ENCODE measurements at places on chromosomes 3 and 15.

DNA sequence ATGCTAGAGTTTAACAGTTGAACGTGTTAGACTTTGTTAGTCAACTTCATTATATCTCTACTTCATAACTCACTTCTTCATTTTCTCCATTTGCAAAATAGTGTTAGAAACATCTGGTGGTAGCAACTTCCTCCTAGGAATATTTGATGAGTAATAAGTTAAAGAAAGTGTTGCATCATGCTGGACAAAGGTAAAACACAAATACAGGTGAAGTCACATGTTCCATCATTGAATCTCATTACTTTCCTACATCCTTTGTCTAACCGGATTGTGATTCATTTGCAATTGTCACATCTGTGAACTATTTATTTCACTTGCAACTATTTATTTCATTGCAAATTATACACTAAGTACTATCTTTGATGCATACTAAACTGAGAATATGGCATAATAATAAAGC lies 186.5 kb downstream of the TUSC7 start:
- DNase-seq = no peak

DNA sequence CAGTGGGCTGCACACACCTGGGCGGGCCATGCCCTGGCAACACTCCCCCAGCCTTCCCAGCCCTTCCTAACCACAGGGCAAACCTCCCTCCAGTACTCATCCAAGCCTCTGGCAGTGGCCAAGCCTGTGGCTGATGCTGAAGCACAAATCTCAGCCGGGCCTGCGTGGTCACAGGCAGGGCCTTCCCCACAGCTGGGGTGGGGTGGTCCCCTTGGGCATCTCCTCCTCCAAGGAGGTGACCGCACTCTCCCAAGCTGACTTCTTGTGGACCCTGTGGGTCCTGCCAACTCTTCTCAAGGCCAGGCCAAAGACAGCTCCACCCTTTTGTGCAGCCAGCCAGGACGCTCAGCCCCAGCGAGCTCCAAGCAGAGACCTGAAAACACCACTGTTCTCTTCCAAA lies 21.4 kb downstream of the GRAMD2A start:
- no peak for DNase-seq

DNA sequence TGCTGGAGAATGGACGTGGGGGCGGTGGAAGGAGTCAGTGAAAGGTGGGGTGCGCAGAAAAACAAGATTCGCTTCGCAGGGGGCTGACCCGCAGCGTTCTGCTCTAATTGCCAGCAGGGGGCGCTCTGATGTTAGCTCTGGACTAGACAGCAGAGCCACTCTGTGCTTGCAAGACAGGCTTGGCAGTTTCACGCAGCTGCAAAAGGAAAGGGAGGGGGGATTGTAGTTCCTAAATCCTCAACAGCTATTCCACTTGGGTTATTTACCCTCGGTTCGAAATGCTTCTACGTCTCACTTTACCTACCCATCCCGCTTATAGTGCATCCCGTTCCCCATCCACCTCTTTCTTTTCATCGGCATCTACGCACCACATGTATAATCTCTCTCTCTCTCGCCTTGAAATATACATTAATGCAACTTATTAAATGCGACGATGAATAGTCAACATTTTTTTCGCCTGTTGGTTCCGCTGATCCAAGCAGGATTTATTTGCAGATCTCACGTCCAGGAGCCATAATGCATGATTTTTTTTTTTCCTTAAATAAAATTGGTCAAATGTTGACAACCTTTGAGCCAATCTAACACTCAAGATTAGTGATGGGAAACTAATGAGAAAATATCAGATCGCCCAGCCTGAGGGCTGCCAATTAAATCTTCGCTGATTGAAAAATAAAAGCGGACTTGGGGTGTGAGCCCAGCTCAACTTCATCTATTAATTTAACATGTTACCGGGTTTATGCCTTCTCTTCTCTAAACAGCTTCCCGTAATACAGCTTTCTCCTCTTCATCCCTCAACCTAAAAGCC lies 216.4 kb downstream of the MEIS2 start:
- peak; percentile 86 for DNase-seq

DNA sequence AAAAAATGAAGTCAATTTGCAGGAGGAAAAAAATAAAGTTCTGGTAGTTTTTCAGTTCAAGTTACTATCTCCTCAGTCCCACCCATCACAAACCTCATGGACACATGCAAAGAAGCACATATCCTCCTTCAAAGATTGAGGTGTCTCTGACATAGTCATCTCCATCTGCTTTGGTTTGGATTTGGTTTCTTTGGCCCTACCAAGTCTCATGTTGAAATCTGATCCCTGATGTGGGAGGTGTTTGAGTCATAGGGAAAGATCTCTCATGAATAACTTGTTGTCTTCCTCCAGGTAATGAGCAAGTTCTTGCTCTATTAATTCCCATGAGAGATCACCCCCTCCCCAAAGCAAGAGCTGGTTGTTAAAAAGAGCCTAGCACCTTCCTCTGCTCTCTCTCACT lies 446.8 kb downstream of the IGSF11 start:
- DNase-seq = no peak

DNA sequence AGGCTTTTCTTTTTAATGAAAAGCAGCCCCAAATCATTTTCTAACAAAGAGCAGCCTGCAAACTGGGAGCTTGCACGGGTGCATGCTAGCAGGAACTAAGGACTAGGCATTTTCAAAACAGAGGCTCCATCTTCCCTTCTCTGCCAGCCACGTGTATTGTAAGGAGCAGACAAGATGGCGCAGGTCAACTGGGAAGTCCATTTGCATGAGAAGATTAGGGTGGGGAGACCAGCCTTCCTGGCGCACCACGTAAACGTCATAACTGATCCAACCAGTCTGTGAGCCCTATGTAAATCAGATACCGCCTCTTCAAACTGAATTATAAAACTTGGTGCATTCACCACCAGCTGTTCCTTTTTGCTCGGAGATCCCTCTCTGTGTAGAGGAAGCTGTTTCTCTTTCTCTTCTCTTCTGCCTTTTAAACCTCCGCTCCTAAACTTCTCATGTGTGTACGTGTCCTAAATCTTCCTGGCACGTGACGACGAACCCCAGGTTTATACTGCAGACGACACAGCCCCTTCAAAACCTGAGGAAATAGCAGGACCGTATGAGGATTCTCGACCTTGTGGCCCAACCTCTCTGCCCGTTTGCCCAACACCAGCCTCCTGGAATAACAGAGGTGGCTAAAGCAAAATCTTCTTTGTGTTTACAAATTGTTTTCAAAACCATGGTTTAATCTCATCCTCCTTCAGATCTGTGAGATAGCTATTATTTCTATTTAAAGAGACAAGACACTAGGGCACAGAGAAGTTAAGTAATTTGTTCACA lies 26.4 kb upstream of the SLC30A4 start:
- DNase-seq = no peak

GRCh38 chr3:162602619-162603018 lies 1106.0 kb downstream of the OTOL1 start:
- DNase-seq = no peak
